Fibroblast of lung (primary cell): ENCODE measurements at places on chromosomes 7 and 10. TPM values are rescaled to one million over a fixed set of nuclear protein-coding genes. Genes with fewer than 3 reads are reported as not detected.
A peak's percentile ranks its signal among the peaks of the same experiment; 100 is the strongest.

The KCP gene
- 0.50 and 0.77 TPM in 2 replicates for total RNA-seq

The THAP5 gene
- 23.4 and 24.1 TPM in 2 replicates for total RNA-seq

The SLC13A1 gene
- not detected in 2 replicates for total RNA-seq

The CPN1 gene
- total RNA-seq, result not detected in 2 replicates

The PRKG1 gene
- 60.1 and 71.8 TPM in 2 replicates for total RNA-seq

The DNAJB6 gene
- 84.5 and 86.2 TPM in 2 replicates for total RNA-seq

The STEAP1 gene
- 60.9 and 69.9 TPM in 2 replicates for total RNA-seq

The AKR1C1 gene
- total RNA-seq, result 72.2 and 154 TPM in 2 replicates

The IQUB gene
- total RNA-seq, result 0.77 and 0.83 TPM in 2 replicates

The ARF5 gene
- 105 and 113 TPM in 2 replicates for total RNA-seq

The BLNK gene
- total RNA-seq, result 0.33 and 0.51 TPM in 2 replicates

The PILRA gene
- 0.33 TPM in 1 of 2 replicates, not detected in the other for total RNA-seq

The HOXA2 gene
- 1.0 and 1.3 TPM in 2 replicates for total RNA-seq

The ASB4 gene
- not detected in 2 replicates for total RNA-seq

The PPP1R3A gene
- total RNA-seq, result not detected in 2 replicates

The PAX4 gene
- total RNA-seq, result not detected in 2 replicates

DNA sequence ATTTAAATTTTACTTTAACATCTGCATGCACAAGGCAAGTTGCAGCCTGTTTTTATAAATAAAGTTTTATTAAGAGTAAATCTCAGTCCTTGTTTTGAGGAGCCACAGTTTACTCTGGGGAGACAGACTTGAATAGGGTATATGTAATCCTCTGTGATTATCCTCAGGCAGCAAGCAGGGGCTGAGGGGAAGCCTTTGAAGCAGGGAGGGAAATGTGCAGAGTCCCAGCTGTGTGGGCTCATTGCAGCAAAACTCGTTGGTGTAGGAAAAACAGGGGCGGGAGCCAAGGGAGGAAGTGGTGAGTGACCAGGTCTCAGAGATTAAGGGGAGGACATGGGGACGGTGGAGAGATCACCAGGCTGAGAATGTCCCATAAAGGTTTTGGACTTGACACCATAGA, 34.3 kb upstream of the SMC3 start:
- no peak for DNase-seq

- no peak for DNase-seq
These were observed at the start of gene KEL for GRCh38 chr7:142961973-142962926. TSS of gene KEL (minus strand) at chr7:142962363. CDS start at chr7:142962206, 157 bp downstream.

DNA sequence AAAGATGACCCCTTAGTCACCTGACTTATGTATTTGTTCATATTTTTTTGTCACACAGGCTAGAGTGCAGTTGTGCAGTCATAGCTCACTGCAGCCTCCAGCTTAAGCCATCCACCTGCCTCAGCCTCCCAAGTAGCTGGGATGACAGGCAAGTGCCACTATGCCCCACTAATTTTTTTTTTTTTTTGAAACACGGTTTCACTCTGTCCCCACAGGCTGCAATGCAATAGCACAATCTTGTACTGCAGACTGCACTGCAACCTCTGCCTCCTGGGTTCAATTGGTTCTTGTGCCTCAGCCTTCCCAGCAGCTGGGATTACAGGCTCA, 1.8 kb downstream of the MBLAC1 start:
- no peak for DNase-seq

GRCh38 chr10:72814099-72814790, 79.3 kb upstream of the OIT3 start:
- DNase-seq, result peak; percentile 38

- no peak for DNase-seq
These were observed 539.5 kb downstream of the SUGCT start for GRCh38 chr7:40674316-40674715.

GRCh38 chr10:120559800-120560199, 102.8 kb downstream of the PLPP4 start:
- no peak for DNase-seq

DNA sequence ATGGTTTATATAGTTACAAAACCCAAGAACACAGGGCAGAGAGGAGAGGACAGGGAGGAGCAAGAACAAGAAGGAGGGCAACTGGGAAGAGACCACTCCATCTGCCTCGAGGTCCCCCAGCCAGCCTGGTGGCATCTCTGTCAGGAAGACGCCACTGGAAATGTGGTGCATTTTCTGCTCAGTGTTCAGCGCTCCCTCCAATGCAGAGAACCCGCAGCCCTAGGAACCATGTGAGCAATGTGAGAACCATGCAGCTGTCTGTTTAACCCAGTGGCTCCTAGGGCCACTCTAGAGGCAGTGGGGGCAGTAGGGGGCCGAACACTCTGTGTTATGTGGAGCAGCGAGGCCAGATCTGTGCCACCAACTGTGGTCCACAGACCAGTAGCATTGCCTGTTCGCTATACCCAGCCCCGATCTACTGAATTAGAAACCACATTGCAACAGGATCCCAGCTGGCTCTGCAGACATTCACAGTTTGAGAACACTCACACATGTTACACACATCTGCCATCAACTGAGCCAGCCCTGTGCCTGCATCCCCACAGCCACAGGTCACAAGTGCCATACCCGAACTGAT, 110.2 kb downstream of the CPXM2 start:
- no peak for DNase-seq

- peak; percentile 47 for DNase-seq
These were observed 38.7 kb upstream of the ARHGAP21 start for GRCh38 chr10:24762161-24762924.

- no peak for DNase-seq
These were observed 74.4 kb downstream of the ELFN1 start for GRCh38 chr7:1744296-1745017.

DNA sequence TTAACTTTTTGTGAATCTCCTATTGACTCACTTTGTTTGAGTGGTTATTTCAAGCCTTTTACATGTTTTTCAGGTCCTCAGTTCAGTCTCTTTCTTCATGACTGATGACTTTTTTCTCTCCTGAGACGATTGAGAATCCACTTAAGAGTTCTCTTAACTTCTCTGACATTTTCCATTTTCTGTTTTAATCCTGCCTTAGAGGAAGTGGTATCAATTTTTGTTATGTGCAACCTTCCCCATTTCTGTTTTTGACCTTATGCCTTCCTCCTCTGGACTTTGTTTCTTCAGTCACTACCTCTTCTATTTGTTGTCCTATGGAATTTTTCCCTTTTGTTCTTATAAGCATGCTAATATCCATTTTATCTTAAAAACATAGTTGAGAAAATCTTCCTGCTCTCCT, 2.4 kb downstream of the PSMC2 start:
- no peak for DNase-seq

GRCh38 chr10:75367021-75367487, 34.5 kb downstream of the ZNF503 start:
- no peak for DNase-seq

DNA sequence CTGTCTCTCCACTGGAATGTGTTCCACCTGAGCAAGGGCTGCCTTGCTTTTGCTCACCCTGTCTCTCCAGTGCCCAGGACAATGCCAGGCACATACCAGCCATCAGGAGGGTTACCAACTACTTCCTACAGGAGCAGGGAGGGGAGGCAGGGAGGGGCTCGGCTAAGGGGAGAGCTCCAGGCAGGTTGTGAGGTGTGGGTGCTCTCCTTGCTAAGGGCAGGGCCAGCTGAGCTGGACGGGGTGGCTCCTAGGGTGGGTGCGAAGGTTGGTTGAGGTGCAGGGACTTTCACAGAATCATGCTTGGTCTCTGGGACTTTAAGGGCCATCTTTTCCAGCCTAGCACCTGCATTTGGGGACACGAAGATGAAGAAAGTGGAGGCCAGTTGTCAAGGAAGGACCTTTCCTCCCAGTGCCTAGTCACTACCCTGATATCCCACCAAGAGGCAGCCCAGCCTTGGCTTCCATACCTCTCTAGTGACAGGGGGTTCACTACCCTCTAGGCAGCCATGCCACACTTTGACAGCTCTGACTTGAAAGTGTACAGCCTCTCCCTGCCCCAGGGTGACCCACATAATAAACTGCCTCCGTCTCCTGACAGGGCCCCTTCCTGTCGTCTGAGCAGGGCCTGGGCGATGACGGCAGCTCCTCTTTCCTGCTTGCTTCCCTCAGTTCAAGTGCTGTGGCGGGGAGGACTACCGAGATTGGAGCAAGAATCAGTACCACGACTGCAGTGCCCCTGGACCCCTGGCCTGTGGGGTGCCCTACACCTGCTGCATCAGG, 46.5 kb downstream of the TSPAN15 start:
- no peak for DNase-seq

- DNase-seq, result no peak
These were observed 37.2 kb downstream of the IKZF1 start for GRCh38 chr7:50341724-50342123.

DNA sequence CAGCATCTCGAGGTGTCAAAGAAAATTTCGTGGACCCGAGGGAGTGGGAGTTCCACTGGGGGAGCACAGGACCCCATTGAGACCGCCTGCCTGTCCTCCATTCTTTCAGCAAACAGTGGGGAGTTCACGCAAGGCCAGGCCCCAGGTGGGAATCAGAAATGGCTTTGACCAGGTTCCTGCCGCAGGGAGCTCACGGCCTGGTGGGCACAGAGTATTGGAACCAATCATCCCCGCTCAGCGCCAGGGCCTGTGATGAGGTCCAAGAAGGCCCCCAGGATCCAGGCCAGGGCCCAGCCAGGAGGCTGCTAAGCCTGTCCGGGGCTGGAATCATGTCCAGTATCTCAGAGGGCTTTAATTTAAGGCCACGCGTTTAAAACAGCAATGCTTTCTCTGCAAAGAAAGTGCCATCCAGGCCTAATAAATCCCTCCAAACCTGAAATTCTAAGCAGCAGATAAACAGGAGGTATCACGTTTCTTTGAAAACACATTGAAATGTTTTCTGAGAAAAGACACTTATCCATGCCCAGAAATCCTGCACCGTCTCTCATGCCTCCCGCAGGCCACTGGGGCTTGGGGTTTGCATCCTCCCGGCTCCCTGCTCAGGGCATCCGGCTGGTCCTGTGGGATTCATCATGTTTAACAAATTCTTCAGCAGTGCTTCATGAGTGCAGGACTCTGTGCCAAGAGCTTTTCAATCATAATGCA, 125.7 kb downstream of the OAT start:
- no peak for DNase-seq

DNA sequence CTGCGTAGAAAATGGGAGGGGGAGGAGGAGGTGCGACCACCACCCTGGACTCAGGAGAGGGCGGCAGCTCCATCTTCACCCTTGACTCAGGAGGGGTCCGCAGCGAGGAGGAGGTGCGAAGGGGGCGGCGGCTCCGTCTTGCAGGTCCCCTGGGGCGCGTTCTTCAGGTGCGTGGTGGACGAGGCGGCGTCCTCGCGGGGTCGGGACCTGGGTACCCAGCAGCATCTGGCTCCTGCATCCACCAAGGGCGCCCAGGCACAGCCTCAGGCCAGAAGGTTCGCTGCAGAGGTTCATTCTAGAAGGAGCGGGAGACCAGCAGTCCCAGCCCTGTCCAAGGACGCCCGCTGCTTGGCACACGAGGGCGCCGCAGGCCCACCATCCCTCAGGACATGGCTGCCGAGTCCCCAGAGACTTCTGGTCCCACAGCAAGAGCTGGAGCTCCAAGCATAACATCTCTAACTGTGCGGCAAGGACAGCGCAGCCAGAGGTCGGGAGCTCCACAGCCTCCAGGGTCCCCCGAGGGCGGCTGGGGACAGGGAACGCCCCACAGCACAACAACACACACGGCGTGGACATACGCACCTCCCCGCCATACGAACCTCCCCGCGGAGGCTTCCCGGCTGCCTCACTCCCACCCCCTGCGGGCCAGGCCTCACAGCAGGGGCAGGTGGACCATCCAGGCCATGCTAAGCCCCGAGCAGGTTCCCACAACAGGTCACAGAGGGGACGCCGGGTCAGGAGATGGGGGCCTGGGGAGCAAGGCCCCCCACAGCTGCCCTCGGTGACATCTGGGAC, 16.8 kb upstream of the DPYSL4 start:
- DNase-seq, result no peak

GRCh38 chr10:84108797-84109196, 30.5 kb upstream of the GHITM start:
- DNase-seq, result no peak

- no peak for DNase-seq
These were observed 33.0 kb upstream of the ZNF273 start for GRCh38 chr7:64869912-64870562.

DNA sequence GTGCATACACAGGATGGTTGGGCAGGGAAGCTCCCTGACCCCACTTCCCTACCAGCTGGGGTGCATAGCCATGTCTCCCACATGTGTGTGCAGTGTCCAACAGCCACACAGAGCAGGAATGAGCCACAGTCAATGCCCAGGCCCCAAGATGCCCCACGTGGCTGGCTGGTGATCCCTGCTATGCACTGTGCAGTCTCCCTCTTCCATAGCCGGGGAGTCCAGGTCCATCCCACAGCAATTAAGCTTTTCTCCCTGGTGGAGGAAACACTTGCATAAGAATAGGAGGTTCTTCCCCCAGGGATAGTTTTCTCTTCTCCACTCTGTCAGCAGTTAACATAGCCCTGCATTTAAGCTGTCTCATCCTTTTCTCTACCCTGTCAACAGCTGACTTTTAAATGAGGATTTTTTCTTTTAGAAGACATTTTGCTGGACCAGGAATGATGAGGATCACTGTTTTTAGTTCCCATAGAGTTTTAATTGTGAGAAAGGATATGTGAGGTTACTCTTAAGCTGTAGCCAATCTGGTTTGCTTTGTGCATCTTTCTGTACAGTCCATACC, 396.5 kb upstream of the VWC2 start:
- no peak for DNase-seq

DNA sequence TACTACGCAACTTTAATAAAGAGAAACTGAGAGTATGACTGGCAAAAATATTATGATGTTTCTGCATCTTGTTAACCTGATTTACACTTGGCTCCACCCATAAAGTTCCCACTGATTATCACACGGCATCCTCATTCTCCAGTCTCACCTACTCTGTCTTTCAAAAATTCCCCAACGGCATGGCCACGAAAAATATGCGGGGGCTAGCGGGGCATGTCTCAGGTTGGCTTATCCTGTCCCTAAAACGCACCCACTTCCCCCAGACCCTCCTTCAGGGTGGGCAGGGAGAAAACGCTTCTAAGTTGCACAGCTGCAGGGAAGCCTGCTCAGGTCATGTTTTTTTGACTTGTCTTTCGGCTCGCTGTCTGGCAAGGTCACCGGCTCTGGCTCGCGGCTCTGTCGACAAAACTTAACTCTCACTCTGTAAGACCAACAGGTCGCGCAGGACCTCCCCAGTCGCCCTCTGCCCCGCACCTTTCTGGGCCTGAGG, 3.8 kb downstream of the CDK6 start:
- DNase-seq, result no peak

DNA sequence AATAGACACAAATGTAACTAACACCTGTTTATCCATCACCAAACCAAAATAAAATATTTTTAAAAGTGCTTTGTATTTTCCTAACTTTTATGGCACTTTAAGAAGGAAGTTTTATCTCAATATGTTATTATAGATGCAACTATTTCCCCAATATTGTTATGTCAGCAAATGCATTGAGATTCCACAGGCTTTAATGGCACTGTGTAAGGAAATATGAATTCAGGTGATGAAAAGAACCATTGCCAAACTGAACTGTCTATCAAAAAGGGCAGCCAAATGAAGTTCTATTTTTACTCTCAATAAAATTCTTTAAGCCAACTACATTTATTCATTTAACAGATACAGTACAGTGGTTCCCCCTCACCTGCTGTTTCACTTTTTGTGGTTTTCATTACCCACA, 67.2 kb upstream of the OIT3 start:
- no peak for DNase-seq
